ENCODE measurements at places on chromosomes 1 and 21. TPM values are rescaled to one million over a fixed set of nuclear protein-coding genes. Genes with fewer than 3 reads are reported as not detected.

TDRD10 gene
- 1.6 TPM for total RNA-seq

TTC22 gene
- total RNA-seq: 8.9 TPM

PTGFR gene
- 10.5 TPM for total RNA-seq

C1orf50 gene
- 4.8 TPM for total RNA-seq

NR5A2 gene
- 24.1 TPM for total RNA-seq

CNR2 gene
- total RNA-seq: 0.05 TPM

KRTAP10-3 gene
- total RNA-seq: not detected

Measured in right lobe of liver (tissue), 6 donors.